ENCODE measurements at places on chromosomes 2 and 18. TPM values are rescaled to one million over a fixed set of nuclear protein-coding genes. Genes with fewer than 3 reads are reported as not detected.

UGT1A3 gene
- total RNA-seq = not detected

HOXD4 gene
- total RNA-seq = not detected

GRCh38 chr2:98615481-98615880 lies 7.1 kb downstream of the UNC50 start:
- DNase-seq = no peak

- no peak for DNase-seq
These were observed 170.1 kb upstream of the REV1 start for GRCh38 chr2:99659874-99660273.

- peak; percentile 72 for DNase-seq
These were observed 28.5 kb downstream of the CIB4 start for GRCh38 chr2:26612522-26613240.

GRCh38 chr2:168574856-168575630 lies 119.0 kb downstream of the CERS6 start:
- DNase-seq = no peak

CPS1 gene
- total RNA-seq = 3.0 TPM

UPP2 gene
- not detected for total RNA-seq

- peak; percentile 32 for DNase-seq
These were observed 5.9 kb upstream of the MAL start for GRCh38 chr2:95019572-95019971.

DNA sequence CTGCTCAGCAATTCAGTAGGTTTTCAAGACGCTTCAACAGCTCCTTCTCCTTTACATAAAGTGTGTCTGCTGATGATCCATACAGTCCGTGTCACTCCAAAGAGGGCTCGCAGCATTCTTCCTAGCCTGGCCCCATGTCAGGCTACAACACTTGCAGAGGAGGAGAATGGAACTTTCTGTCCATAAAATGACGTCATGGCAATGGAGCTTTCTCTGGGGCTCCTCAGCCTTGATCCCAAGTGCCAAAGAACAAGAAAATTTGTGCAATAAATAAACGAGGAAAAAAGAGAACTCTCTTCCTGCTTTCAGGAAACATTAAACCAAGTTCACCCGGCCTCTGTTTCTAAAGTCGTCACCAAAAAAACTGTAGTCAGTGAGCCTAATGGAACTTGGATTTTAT lies 199.5 kb upstream of the MEIS1 start:
- no peak for DNase-seq

DNA sequence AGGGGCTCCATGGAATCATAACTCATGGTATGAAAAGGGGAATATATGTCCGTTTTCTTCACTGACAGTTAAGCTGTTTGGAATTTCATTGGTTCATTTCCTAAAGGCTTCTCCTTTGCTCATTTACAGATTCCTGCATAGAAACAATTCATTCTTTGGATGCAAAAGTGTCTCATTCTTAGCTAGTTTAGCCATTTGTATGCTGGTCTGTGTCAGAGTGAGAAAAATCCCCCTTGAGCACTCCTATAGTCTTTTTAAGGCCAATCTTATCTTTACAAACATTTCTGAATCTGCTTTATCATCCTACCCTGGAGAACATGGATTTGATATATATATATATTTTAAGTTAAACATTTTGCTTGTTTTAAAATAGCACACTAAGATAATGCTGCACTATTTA lies 1260.9 kb upstream of the NRXN1 start:
- DNase-seq = no peak

Measured in Right ventricle myocardium inferior (tissue), 1 donor.